ENCODE measurements at places on chromosomes 5 and 9. TPM values are rescaled to one million over a fixed set of nuclear protein-coding genes. Genes with fewer than 3 reads are reported as not detected.

DNA sequence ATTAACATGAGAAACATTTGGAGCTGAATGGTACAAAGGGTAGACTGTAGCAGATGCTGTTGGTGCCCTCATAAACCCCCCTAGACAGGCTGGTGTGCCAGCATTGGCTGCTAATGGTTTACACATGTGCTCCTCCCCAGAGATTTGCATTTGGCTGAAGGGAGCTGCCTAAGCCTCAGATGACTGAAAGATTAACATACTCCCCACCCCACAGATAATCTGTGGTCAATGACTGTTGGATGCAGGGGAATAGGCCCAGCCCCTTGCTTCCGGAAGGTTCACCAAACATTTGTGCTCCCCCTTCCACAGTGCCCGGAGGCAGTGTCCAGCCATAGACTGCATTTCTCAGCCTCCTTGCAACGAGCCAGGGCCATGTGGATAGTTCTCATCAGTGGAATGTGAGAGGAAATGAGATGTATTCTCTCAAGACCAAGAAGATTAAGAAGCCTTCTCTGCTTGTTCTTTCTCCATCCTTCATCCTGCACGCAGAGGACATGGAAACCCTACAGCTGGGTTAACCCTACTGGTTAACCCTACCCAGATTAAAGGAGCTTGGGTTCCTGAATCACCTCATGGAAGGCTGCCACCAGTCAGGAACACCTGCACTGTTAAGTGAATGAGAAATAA lies 79.6 kb downstream of the PHAX start:
- peak overlapping the region; percentile 33 for H3K4me3 ChIP-seq
- DNase-seq = peak; percentile 90
- no peaks in the 10 kb centered on the region for H3K36me3 ChIP-seq
- peak overlapping the region; percentile 61 for H3K27ac ChIP-seq
- no peaks in the 10 kb centered on the region for H3K27me3 ChIP-seq
- peaks cover 19% of the 10 kb centered on the region for H3K4me1 ChIP-seq

- no peak for DNase-seq
- no peak overlapping the region for H3K27ac ChIP-seq
- H3K27me3 ChIP-seq = no peaks in the 10 kb centered on the region
- peaks cover 6% of the 10 kb centered on the region for H3K4me1 ChIP-seq
- H3K36me3 ChIP-seq = no peaks in the 10 kb centered on the region
Measured at GRCh38 chr9:99299211-99300102, 77.4 kb downstream of the SEC61B start.

PRR7 gene
- 2.8 TPM for total RNA-seq

DNA sequence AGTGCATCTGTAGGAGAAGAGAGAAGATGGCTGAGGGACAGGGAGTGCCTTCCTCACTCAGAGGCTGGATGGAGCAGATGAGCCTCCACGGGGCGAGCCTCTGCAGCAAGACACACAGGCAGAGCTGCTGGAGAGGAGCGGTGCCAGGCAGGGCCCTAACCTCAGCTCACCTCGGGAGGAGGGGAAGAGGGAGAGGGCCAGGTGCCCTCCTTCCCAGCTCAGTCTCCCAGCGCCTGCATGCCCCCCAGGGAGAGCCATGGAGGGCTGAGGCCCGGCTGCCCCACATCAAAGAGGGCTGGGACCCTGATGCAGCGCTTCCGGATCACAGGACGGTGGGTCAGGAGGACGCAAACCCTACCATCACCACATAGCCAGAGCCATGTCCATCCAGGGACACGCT lies 13.6 kb upstream of the SPATA31E1 start:
- no peaks in the 10 kb centered on the region for H3K36me3 ChIP-seq
- peaks cover 24% of the 10 kb centered on the region for H3K4me1 ChIP-seq
- H3K4me3 ChIP-seq = no peak overlapping the region
- H3K27ac ChIP-seq = no peak overlapping the region
- no peak for DNase-seq

GRCh38 chr5:109885205-109885604 lies 195.5 kb downstream of the MAN2A1 start:
- H3K27me3 ChIP-seq = no peaks in the 10 kb centered on the region
- H3K27ac ChIP-seq = no peak overlapping the region
- no peak overlapping the region for H3K4me3 ChIP-seq
- H3K36me3 ChIP-seq = no peaks in the 10 kb centered on the region

GRCh38 chr5:58462154-58462553 lies 2.3 kb upstream of the PLK2 start:
- peak overlapping the region; percentile 54 for H3K27ac ChIP-seq
- H3K4me1 ChIP-seq = peaks cover 31% of the 10 kb centered on the region
- no peak for DNase-seq

- no peaks in the 10 kb centered on the region for H3K27me3 ChIP-seq
- no peak overlapping the region for H3K4me3 ChIP-seq
- H3K27ac ChIP-seq = peak overlapping the region; percentile 80
- DNase-seq = no peak
- peaks cover 67% of the 10 kb centered on the region for H3K4me1 ChIP-seq
Measured at GRCh38 chr9:129995409-129996160, 47.4 kb downstream of the FNBP1 start.

CLTA gene
- 260 TPM for total RNA-seq

FAM221B gene
- total RNA-seq = not detected

IFNA2 gene
- total RNA-seq = not detected

MZB1 gene
- not detected for total RNA-seq

DNA sequence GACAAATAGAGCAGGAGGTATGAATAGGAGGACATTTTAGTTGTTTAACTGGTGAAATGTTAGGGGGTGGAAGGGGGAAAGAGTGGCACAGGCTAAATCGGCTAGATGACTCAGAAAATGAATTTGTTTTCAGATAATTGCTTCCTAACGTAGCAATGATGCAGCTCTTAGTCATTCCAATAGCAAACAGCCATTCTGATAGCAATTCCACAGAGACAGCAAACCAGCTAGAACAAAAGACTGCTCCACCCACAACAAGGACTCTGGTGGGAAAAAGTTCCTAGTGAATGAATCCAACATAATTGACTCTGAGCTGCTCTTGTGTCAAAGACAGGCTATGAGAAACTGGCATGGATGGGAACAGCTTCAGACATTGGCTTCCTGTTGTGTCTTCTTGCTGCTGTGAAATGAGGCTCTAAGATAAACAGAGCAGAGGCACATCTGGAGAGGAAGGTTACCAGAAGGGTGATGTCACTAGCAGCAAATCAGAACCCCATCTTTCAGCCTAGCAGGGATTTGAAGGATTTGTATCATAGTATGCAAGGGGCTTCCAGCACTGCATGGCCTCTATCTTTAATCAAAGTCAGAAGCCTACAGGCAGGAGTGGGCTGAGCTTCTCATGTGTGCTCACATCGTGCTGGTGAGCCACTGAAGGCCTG lies 28.1 kb upstream of the F2RL1 start:
- H3K4me3 ChIP-seq = no peak overlapping the region
- peaks cover 47% of the 10 kb centered on the region for H3K4me1 ChIP-seq
- no peaks in the 10 kb centered on the region for H3K27me3 ChIP-seq
- H3K36me3 ChIP-seq = no peaks in the 10 kb centered on the region

GRCh38 chr5:170836226-170836625 lies 25.6 kb upstream of the RANBP17 start:
- no peak overlapping the region for H3K4me3 ChIP-seq
- peaks cover 56% of the 10 kb centered on the region for H3K27me3 ChIP-seq
- no peak overlapping the region for H3K27ac ChIP-seq
- H3K36me3 ChIP-seq = no peaks in the 10 kb centered on the region
- H3K4me1 ChIP-seq = no peaks in the 10 kb centered on the region

DNA sequence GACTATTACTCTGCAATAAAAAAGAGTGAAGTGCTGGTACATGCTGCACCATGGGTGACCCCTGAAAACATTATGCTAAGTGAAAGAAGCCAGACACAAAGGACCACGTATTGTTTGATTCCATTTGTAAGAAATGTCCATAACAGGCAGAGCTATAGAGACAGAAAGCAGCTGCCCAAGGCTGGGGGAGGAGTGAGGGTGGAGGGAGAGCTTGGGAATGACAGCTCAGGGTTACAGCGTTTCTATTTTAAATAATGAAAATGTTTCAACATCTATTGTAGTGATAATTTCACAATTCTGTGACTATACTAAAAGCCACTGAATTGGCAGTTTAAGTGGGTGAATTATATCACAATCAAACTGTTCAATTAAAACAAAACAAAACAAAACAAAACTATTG lies 81.7 kb downstream of the MYO10 start:
- peaks cover 39% of the 10 kb centered on the region for H3K4me1 ChIP-seq
- peaks cover 7% of the 10 kb centered on the region for H3K36me3 ChIP-seq
- H3K27me3 ChIP-seq = no peaks in the 10 kb centered on the region
- H3K27ac ChIP-seq = no peak overlapping the region

RNF180 gene
- total RNA-seq = 5.3 TPM

GRCh38 chr5:68648944-68649857 lies 433.6 kb downstream of the PIK3R1 start:
- peaks cover 15% of the 10 kb centered on the region for H3K4me1 ChIP-seq
- no peak overlapping the region for H3K4me3 ChIP-seq
- no peak for DNase-seq
- no peaks in the 10 kb centered on the region for H3K27me3 ChIP-seq
- no peak overlapping the region for H3K27ac ChIP-seq
- H3K36me3 ChIP-seq = no peaks in the 10 kb centered on the region

PCDHGA2 gene
- 0.21 TPM for total RNA-seq

DNA sequence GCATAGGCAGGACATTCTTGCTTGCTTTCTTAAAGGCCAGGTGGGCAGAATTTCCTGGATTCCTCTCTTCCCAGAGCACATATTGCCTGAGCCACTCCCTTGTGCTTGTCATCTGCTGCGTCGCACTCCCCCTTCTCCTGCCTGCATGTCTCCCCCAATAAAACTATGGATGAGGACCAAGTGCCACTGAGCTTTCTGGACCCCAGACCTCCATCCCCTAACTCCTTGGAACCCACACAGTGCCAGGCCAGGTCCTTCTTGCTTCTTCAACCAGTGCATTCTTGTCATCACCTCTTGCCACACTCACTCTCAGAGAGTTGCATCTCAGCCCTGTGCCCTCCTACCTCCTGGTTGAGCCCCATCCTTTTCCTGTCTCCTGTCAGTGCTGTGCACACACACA lies 157.9 kb upstream of the PANK3 start:
- DNase-seq = no peak
- H3K27me3 ChIP-seq = no peaks in the 10 kb centered on the region
- no peak overlapping the region for H3K27ac ChIP-seq

- H3K36me3 ChIP-seq = peaks cover 2% of the 10 kb centered on the region
- DNase-seq = no peak
- H3K27ac ChIP-seq = no peak overlapping the region
- no peak overlapping the region for H3K4me3 ChIP-seq
- no peaks in the 10 kb centered on the region for H3K27me3 ChIP-seq
Measured at GRCh38 chr9:110755179-110755578, 86.6 kb downstream of the MUSK start.

DNA sequence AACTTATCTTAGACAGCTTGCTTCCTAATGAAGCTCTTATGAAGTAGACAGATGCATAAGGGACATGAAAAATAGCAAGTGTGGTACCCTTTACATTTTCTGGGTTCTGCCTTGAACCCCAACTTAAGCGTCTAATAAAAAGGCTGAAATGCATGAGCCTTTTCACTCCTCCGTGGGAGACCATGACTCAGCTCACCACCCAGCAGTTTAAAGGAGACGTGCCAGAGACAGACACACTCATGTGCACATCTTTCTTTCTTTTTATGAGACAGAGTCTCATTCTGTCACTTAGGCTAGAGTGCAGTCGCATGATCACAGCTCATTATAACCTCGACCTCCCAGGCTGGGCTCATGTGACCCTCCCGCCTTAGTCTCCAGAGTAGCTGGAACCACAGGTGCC lies 22.3 kb downstream of the CTXN3 start:
- H3K4me3 ChIP-seq = no peak overlapping the region
- no peaks in the 10 kb centered on the region for H3K36me3 ChIP-seq
- H3K27ac ChIP-seq = no peak overlapping the region
- DNase-seq = no peak
- peaks cover 11% of the 10 kb centered on the region for H3K4me1 ChIP-seq
- peaks cover 2% of the 10 kb centered on the region for H3K27me3 ChIP-seq

PCDHA1 gene
- not detected for total RNA-seq

DNA sequence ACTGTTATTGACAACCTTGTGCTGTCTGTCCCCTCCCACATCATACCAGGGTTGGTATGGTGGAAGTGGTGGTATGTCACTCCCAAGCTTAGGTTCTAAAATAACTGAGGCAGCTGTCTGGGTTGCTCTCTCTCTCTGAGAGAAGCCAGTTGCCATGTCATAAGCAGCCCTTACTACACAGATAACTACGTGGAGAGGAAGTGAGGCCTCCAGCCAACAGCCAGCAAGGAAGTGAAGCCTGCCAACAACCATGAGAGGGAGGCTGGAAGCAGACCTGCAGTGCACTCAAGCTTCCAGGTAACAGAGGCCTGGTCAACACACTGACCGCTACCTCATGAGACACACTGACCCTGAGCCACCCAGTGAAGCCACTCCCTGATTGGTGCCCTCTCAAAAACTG lies 18.6 kb downstream of the CTNNAL1 start:
- no peaks in the 10 kb centered on the region for H3K27me3 ChIP-seq
- no peak overlapping the region for H3K4me3 ChIP-seq
- H3K27ac ChIP-seq = no peak overlapping the region
- peaks cover 52% of the 10 kb centered on the region for H3K36me3 ChIP-seq
- no peak for DNase-seq

DNA sequence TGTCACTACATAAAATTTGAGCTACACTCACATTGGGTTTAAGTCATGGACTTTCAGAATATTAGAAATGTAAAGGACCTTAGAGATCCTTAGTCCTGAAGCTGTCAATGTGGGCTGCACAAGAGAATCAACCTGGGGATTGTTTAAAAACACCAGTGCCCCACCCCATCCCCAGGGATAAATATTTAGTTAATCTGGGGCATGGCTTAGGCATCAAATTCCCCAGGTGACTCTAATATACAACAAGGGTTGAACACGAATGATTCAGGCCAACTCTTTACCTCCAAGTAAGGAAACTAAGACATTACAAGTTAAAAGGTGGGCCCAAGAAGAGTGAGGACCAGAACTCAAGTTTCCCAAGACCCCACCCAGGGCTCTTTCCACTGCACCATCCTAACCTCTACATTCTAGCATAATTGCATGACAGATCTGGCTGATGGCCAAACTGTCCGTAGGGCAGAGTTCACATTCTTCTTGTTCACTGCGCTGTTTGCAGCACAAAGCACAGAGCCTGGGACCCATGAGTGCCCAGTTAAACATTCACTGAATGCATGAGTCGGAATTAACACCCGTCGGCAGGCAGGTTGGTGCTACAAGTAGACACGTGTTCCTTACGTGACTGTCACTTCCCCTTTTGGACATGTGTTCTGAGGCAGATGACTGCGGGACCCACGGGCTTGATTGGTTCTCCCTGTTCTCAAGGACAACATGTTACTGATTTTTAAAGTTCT lies 25.2 kb downstream of the CYFIP2 start:
- no peak overlapping the region for H3K4me3 ChIP-seq
- no peaks in the 10 kb centered on the region for H3K27me3 ChIP-seq
- H3K27ac ChIP-seq = no peak overlapping the region

GRCh38 chr5:132003170-132003744 lies 8.2 kb downstream of the ACSL6 start:
- no peak overlapping the region for H3K27ac ChIP-seq
- H3K4me1 ChIP-seq = peaks cover 7% of the 10 kb centered on the region
- DNase-seq = no peak
- H3K4me3 ChIP-seq = no peak overlapping the region

All from osteocyte (in vitro differentiated cells).